ENCODE measurements at places on chromosomes 7 and 10. TPM values are rescaled to one million over a fixed set of nuclear protein-coding genes. Genes with fewer than 3 reads are reported as not detected.

The STEAP1B gene
- polyA plus RNA-seq: 16.6 TPM

DNA sequence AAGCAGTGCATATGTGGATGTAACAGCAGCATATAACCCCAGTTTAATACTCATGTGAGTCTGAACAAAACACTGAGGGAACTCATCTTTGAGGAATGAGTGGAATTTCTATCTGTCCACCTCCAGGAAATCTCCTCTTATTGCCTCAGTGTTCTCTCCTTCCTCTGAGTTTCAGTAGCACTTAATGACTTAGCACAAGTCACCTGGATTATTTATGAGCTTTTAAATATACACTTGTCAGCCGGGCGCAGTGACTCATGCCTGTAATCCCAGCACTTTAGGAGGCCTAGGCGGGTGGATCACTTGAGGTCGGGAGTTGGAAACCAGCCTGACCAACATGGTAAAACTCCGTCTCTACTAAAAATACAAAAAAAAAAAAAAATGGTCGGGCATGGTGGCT is 4.3 kb downstream of the LRRC20 start:
- no peak overlapping the region for H3K4me3 ChIP-seq
- H3K27me3 ChIP-seq: no peaks in the 10 kb centered on the region
- DNase-seq: no peak
- peak overlapping the region; percentile 69 for H3K27ac ChIP-seq
- H3K36me3 ChIP-seq: no peaks in the 10 kb centered on the region
- H3K4me1 ChIP-seq: peaks cover 13% of the 10 kb centered on the region

DNA sequence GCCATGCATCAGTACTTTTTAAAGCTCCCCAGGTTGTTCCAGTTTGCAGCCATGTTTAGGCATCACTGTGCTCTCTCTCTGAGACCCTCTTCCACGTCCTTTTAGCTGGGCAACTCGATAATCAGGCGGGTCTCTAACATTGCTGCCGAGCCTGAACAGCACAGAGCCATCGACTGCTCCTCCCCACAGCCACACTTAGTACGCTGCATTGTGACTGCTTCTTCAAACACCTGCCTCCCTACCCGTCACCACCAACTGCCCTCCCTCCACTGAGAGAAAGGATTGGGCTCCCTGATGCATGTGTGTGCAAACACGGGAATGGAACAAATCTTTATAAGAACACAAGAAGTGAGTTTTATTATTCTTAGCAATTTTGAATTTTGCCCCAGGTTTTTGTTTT is 11.4 kb upstream of the TACR2 start:
- no peaks in the 10 kb centered on the region for H3K4me1 ChIP-seq
- H3K36me3 ChIP-seq: no peaks in the 10 kb centered on the region
- H3K4me3 ChIP-seq: no peak overlapping the region
- H3K27me3 ChIP-seq: no peaks in the 10 kb centered on the region
- no peak for DNase-seq

- no peak overlapping the region for H3K27ac ChIP-seq
- H3K4me3 ChIP-seq: no peak overlapping the region
- H3K4me1 ChIP-seq: no peaks in the 10 kb centered on the region
These were observed 84.4 kb upstream of the NOBOX start for GRCh38 chr7:144487901-144488300.

DNA sequence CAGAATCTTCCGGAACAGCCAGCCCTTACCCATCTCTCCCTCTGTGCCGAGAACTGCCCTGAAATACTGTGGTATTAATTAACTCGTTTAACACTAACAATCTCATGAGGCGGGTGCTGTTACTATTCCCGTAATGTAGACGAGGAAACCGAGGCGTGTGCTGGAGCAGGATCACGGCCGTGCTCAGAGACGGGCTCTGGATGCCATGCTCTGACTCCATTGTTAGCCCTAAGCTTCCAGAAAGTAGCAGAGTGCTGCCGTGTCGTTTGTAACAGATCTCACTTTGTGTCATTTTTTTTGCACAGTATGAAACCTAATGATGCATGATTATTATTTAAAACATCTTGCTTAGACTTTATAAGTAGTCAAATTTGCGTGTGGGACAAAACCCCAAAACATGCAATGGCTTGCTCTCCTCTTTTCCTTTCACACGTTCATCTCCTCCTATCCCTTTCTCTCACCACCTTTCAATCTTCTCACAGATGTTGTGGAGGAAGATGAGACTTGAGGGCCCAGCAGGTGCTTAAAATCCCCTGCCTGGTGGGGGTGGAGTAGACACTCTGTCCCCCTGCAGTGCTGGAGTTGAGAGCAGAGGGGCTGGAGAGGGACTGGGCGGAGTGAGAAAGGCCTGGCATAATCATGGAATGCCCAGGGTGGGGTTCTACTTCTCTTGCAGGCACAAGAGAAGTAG is 482 bp upstream of the ACTR3C start:
- H3K4me3 ChIP-seq: peak overlapping the region; percentile 48
- H3K27me3 ChIP-seq: peaks cover 5% of the 10 kb centered on the region
- peak; percentile 54 for DNase-seq
- no peaks in the 10 kb centered on the region for H3K36me3 ChIP-seq
- H3K4me1 ChIP-seq: peaks cover 7% of the 10 kb centered on the region

The OPN1SW gene
- 0.05 TPM for polyA plus RNA-seq

- H3K27me3 ChIP-seq: peaks cover 100% of the 10 kb centered on the region
- H3K4me1 ChIP-seq: no peaks in the 10 kb centered on the region
- no peak overlapping the region for H3K4me3 ChIP-seq
- H3K27ac ChIP-seq: no peak overlapping the region
- H3K36me3 ChIP-seq: no peaks in the 10 kb centered on the region
- peak; percentile 64 for DNase-seq
These were observed 9.4 kb upstream of the MNX1 start for GRCh38 chr7:157019718-157020451.

- no peak overlapping the region for H3K4me3 ChIP-seq
- DNase-seq: no peak
- no peaks in the 10 kb centered on the region for H3K36me3 ChIP-seq
- H3K27ac ChIP-seq: no peak overlapping the region
- H3K27me3 ChIP-seq: no peaks in the 10 kb centered on the region
- H3K4me1 ChIP-seq: no peaks in the 10 kb centered on the region
These were observed 175.2 kb downstream of the GRM3 start for GRCh38 chr7:86818903-86819302.

The METTL27 gene
- polyA plus RNA-seq: 2.9 TPM

Data from SK-N-SH (cell line).